Activated naive CD4-positive, alpha-beta T cell treated with anti-CD3 and anti-CD28 coated beads, Interleukin-2, amount 10 ng/mL, durations not matched to agents 7 days and 5 days (primary cell): ENCODE measurements at places on chromosomes 1 and 21.

GRCh38 chr1:84103197-84103992 lies 40.7 kb upstream of the PRKACB start:
- H3K27ac ChIP-seq, result no peak overlapping the region
- H3K4me1 ChIP-seq, result no peaks in the 10 kb centered on the region
- H3K27me3 ChIP-seq, result no peaks in the 10 kb centered on the region
- no peak overlapping the region for H3K4me3 ChIP-seq
- H3K36me3 ChIP-seq, result peaks cover 3% of the 10 kb centered on the region

DNA sequence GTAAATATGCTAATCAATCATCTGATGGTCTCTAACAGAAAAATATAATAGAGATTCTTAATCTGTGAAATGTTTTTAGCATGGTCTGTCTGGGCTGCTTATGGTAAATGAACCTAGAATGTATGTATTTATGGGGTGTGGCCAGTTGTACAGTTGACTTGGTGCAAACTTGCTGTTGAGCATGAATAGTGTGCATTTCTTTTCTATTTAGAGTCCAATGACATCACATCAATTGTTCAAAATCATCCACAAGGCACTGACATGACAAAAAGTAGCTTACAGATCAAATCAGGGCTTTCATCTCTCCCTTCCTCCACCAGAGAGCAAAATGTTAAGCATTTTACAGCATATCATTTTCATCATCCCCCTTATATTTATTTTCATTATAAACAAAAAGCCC lies 1010.3 kb downstream of the KCNT2 start:
- no peak overlapping the region for H3K27ac ChIP-seq
- H3K4me1 ChIP-seq, result no peaks in the 10 kb centered on the region
- H3K36me3 ChIP-seq, result no peaks in the 10 kb centered on the region
- no peaks in the 10 kb centered on the region for H3K27me3 ChIP-seq
- H3K4me3 ChIP-seq, result no peak overlapping the region
- DNase-seq, result no peak

- H3K4me3 ChIP-seq, result peak within 1 kb of the TSS; percentile 72
- H3K4me1 ChIP-seq, result peaks cover 15% of the 10 kb centered on the region
- H3K27ac ChIP-seq, result no peak within 1 kb of the TSS
- peak; percentile 22 for DNase-seq
- no peaks in the 10 kb centered on the region for H3K36me3 ChIP-seq
These were observed at the start of gene RBP7 for GRCh38 chr1:9996624-9997582. TSS of gene RBP7 (plus strand) at chr1:9997228. CDS start at chr1:9997259, 31 bp downstream.

- H3K27ac ChIP-seq, result no peak overlapping the region
- H3K27me3 ChIP-seq, result no peaks in the 10 kb centered on the region
- DNase-seq, result no peak
These were observed 71.4 kb upstream of the ARTN start for GRCh38 chr1:43861988-43862735.

- H3K27me3 ChIP-seq, result no peaks in the 10 kb centered on the region
- peaks cover 60% of the 10 kb centered on the region for H3K4me1 ChIP-seq
- no peak overlapping the region for H3K4me3 ChIP-seq
- peaks cover 84% of the 10 kb centered on the region for H3K36me3 ChIP-seq
- peak overlapping the region; percentile 8 for H3K27ac ChIP-seq
These were observed 22.7 kb downstream of the UBASH3A start for GRCh38 chr21:42426424-42426823.

- H3K27me3 ChIP-seq, result no peaks in the 10 kb centered on the region
- H3K4me1 ChIP-seq, result no peaks in the 10 kb centered on the region
- no peak overlapping the region for H3K4me3 ChIP-seq
- DNase-seq, result no peak
- H3K36me3 ChIP-seq, result no peaks in the 10 kb centered on the region
These were observed 244.4 kb downstream of the KAZN start for GRCh38 chr1:14842891-14843290.

DNA sequence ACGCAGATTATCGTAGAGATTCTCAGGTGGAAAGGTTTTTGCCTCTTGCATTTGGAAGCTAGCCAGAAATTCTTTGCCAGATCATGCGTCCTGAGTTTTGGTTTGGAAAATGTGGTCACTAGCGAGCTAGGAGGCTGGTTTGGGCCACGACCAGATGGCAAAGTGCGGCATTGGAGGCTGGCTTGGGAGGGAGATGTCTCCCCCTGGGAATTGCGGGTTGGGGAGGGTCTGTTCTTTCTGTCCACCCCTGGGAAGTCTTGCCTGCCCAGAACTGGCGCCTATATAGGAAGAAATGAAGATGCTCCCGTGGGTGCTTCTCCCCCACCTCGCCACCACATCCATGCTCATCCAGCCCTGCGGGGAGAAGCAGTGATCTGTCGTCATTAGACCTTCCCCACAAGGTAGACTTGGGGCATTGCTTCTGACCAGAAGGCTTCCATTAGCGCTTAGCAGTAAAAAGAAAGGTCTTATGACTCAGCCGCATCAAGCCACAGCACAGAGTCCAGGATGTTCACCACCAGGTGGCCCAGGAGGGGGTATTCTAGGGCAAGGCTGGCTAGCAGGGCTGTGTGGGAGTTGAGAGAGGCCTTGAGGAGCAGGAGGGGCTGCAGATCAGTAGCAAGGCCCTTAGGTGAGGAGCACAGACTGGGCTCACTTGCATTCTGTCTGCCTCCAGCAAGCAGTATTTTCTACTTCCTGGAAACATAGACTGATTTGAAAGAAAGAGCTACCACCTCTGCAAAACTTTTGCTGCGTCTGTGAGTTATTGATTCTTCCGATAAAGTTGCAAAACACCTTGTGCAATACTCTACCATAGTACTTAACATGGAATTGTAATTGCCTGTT lies 1.5 kb upstream of the PTP4A2 start:
- no peaks in the 10 kb centered on the region for H3K27me3 ChIP-seq
- H3K4me1 ChIP-seq, result peaks cover 79% of the 10 kb centered on the region
- H3K36me3 ChIP-seq, result peaks cover 22% of the 10 kb centered on the region
- H3K27ac ChIP-seq, result peak overlapping the region; percentile 95
- peak overlapping the region; percentile 57 for H3K4me3 ChIP-seq
- peak; percentile 88 for DNase-seq

DNA sequence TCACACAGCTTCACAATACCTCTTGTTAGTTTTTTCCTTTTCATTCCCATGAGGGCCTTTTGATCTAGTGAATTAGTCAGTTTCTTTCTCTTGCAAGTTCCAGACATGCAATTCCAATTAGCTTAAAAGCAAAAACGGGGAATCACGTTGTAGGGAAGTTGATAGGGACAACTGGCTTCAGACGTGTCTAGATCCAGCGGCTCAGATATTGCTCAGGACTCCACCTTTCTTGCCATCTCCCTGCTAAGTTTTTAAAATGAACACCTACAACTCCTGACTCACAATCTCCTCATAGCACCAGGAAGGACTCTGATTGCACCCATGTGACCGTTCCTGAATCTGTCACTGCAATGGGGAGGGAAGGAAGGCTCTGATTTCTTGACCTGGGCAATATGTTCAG lies 63.8 kb upstream of the ARHGAP29 start:
- H3K27ac ChIP-seq, result no peak overlapping the region
- H3K4me1 ChIP-seq, result no peaks in the 10 kb centered on the region
- no peaks in the 10 kb centered on the region for H3K36me3 ChIP-seq
- DNase-seq, result no peak

DNA sequence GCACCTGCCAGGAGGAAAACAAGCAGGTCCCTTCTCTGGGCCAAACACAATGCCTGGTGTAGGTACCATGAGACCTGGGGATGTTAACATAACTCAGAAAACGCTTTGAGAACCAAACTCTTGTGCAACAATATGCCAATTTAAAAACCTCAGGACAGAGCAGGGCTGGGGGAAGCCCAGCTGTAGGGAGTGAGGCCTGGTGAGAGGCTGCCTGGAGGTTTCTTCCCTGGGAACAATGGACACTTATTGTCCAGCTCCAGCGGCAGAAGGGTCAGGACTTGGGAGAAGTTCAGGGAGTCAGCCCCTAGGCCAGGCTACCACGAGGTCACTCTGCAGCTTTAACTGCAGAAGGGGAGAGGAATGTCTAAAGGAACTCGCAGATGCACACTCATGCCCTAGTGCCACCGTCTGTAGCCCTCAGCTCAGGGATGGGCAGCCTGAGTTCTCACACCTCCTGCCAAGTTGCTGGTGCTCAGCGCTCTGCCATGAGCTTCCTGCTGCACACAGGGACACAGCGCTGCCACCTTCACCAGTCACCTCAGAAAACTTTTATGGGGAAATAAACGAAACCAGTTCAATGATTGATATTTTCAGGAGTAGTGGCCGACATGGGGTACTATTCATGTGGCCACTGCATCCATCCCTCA lies 8.5 kb downstream of the GPR157 start:
- H3K36me3 ChIP-seq, result no peaks in the 10 kb centered on the region
- DNase-seq, result no peak
- H3K4me1 ChIP-seq, result peaks cover 24% of the 10 kb centered on the region
- peaks cover 24% of the 10 kb centered on the region for H3K27me3 ChIP-seq

- H3K4me1 ChIP-seq, result peaks cover 17% of the 10 kb centered on the region
- DNase-seq, result no peak
- no peaks in the 10 kb centered on the region for H3K27me3 ChIP-seq
These were observed 23.9 kb upstream of the KNCN start for GRCh38 chr1:46575300-46575699.

DNA sequence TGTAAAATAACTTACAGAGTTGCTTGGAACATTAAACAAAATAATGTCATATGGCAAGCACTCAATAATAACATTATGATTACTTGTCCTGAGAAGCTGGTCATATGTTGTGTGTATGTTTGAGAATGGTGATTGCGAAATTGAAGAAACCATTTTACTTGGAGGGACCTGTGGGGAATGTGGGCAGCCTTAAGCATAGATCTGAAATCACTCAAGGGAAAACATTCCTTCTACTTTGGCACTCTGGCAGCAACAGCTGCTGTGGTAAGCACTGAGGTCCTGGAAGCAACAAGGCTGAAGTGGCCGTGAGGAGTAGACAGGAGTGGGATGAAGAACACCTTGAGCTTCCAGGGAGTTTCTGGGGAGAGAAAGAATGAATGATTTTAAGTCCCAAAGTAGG lies 165.4 kb upstream of the ADAMTS5 start:
- no peak for DNase-seq
- no peak overlapping the region for H3K4me3 ChIP-seq
- no peaks in the 10 kb centered on the region for H3K4me1 ChIP-seq
- H3K27me3 ChIP-seq, result no peaks in the 10 kb centered on the region
- no peaks in the 10 kb centered on the region for H3K36me3 ChIP-seq
